ENCODE measurements at places on chromosomes 1 and 21.

- no peak for DNase-seq
Measured at GRCh38 chr1:98761219-98761865, 99.8 kb downstream of the SNX7 start.

DNA sequence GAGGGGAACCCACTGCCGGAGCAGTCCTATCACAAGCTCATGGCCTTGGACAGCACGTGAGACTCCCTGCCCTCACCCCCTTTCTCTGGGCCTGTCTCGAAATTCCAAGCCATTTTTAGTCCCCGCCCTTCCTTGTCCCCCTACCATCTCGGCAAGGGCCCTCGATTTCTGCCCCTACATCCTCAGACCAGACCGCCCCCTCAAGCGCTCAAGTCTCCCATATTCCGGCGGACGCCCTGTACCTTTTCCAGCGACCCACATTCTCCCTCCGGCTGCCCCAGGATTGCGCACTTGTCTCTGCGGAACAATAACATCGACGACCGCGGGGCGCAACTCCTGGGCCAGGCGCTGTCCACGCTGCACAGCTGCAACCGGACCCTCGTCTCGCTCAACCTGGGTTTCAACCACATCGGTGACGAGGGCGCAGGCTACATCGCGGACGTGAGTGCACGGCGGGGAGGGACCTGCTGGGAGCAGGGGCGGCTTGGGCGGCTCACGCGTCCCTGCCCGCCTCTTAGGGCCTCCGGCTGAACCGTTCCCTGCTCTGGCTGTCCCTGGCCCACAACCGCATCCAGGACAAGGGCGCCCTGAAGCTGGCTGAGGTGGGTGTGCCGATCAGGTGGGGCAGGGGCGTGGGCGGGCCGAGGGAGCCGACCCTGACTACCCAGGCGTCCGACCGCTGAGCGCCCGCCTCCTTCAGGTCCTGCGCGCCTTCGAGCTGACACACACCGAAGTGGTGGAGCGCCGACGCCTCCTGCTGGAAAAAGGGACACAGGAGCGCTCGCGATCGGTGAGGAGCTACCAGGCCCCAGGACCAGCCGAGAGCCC lies 7.0 kb downstream of the LRRC71 start:
- DNase-seq, result no peak

GRCh38 chr1:180233191-180234011 lies 3.3 kb downstream of the LHX4 start:
- no peak for DNase-seq

DNA sequence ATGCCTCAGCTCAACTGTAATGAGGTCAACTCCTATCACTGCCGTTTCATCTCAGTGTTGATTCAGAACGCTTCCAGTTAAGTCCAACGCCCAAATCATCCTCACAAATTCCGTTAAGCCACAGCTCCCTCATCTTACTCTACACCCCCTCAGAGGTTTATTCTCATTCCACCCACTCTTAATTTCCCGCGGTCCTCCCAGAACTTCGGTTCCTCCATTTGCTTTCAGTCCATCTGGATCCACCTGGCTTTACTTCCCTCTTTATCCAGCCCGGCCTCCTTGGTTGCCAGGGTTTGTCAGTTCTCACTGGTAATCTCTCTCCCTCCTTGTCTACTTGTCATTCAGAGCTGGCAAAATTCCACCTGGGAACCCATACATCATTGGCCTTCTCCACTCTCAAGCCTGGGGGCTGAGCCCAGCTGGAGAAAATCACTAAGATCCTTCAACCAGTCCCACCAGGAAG lies 51.3 kb upstream of the RUNX1 start:
- DNase-seq, result no peak

- no peak for DNase-seq
Measured at GRCh38 chr1:119953266-119953998, 57.1 kb upstream of the ADAM30 start.

GRCh38 chr1:232533328-232533727 lies 96.6 kb downstream of the SIPA1L2 start:
- no peak for DNase-seq

GRCh38 chr1:81044708-81045107 lies 756.0 kb upstream of the ADGRL2 start:
- DNase-seq, result no peak

DNA sequence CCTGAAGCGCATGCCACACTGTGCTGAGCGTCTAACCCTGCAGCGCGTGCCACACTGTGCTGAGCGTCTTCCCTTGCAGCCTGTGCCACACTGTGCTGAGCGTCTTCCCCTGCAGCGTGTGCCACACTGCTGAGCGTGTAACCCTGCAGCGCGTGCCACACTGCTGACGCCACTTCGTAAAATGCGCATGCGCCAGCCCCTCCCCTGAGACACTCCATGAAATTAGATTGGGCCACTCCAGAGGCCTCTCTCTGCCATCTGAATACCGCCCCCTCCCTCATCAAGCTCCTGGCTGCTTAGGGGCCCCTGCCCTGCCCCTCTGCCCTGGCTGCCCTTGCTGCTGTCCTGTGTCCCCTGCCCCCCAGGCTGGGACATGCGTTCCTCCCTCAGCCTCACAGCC lies 84.8 kb downstream of the POFUT2 start:
- no peak for DNase-seq

Data from AG09309 (cell line).